ENCODE measurements at places on chromosomes 11 and 22.

DNA sequence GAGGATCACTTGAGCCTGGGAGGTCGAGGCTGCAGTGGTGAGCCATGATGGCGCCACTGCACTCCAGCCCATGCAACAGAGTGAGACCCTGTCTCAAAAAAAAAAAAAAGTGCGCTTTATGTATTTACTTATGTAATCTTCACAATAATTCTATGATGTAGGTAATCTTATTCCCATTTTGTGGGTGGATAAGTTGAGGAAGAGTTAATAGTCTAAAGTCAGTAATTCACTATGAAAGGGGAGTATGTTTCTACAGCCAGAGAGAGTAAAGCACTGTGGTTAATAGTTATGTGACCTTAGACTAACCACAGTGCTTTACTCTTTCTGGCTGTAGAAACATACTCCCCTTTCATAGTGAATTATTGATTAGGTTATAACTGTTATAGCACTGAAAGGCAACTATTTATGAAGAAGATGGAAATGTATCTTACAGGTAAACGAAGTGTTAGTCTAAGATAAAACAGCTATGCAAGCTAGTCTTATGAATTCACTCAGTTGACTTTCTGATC, 11.9 kb downstream of the CTR9 start:
- DNase-seq, result no peak

GRCh38 chr11:13462311-13462900, 616 bp downstream of the BTBD10 start:
- no peak for DNase-seq

DNA sequence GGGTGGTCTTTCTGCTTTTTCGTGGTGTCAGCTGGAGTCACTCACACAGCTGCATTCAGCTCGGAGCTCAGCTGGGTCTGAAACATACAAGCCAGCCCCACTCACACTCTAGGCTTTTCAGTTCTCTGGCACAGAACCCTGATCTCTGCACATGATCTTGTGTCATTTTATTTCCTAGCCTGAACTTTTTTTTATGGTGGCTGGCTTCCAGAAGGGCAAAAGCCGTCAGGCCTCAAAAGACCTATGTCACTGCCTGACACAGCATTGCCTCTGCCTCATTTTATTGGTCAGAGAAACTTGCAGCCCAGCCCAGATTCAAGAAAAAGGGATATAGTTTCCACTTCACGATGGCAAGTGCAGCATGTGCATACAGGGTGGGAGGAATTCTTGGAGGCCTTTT, 117.8 kb downstream of the NTM start:
- DNase-seq, result no peak

- DNase-seq, result no peak
Observed at GRCh38 chr11:83002053-83002452, 69.6 kb downstream of the RAB30 start.

- DNase-seq, result no peak
Observed at GRCh38 chr11:69040581-69041260, 8.0 kb upstream of the TPCN2 start.

DNA sequence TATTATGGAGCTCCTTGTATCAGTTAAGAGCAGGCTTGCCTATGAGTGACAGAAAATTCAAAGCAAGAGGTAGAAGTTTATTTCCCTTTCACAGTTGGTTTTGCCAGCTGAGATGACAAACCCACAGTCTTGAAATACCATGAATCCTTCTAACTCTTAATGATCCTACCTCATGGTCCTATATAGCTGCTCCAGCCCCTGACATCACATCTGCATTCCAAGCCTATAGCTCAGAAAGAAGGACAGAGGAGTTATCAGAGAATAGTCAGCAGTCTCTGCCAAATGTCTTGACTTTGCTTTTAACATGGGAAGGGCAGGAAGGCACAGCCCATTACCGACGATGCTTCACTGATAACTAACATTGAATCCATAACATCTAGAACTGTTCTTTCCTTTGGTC, 76.2 kb downstream of the APIP start:
- no peak for DNase-seq

GRCh38 chr11:104091281-104092096, 55.0 kb downstream of the DDI1 start:
- DNase-seq, result no peak

DNA sequence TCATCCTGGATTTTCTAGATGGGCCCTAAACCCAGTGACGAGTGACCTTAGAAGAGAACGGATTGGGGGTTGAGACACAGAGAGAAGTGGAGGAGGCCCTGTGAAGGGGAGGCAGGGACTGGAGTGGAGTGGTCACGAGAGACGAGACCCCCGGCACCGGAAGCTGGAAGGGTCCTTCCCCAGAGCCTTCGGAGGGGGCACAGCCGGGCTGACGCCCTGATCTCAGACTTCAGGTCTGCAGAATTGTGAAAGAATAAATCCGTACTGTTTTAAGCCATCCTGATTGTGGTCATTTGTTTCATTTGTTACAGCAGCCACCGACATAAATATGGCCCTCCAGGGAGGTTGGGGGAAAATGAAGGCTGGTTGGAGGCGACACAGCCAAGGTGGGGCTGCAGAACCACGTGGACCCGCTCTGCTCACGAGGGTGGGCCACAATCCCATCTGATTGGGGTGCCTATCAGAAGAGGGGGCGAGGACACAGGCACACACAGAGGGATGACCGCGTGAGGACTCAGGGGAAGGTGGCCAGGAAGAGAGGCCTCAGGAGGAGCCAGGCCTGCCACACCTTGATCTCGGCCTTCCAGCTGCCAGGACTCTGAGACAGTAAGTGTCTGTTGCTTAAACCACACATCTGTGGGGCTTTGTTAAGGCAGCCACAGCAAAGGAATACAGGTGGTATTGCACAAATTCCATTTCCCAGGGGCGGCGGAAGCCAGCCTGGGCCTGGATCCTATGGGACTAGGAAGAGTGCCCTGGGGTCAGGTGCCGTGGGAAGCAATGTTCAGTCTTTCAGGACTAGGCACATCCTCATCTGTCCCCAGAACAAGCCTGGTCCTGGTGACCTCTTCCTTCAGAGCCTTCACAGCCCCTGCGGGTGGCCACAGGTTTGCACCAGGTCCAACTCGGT, 73.3 kb upstream of the SHANK2 start:
- DNase-seq, result no peak

DNA sequence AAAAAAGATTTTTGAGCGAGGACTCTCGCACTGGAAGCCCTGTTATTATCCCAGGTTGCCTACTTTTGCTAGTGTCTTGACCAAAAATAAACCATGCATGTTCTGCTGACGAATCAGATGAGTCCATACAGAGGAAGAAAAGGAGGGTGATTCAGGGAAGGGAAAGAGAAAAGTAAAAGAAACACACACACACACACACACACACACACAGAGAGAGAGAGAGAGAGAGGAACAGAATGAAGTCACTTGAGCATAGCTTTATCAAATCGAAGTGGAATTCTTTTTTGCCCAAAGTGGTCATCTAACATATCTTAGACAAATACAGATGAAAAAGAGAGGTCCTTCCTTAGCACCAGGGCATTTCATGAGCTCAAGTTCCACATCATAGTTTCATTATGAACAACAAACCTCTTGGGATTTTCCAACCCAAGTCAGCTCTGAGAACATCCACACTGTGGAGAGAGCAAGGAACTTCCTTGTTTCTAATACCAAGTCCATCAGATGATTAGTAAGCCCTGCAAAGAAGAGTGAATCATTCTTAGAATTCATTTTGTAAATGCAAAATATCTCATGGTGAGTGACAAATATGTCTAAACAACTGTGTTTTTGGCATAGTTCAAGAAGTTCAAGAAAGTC, 7.7 kb upstream of the MMP12 start:
- no peak for DNase-seq

GRCh38 chr11:115872416-115872815, 368.2 kb upstream of the CADM1 start:
- no peak for DNase-seq

DNA sequence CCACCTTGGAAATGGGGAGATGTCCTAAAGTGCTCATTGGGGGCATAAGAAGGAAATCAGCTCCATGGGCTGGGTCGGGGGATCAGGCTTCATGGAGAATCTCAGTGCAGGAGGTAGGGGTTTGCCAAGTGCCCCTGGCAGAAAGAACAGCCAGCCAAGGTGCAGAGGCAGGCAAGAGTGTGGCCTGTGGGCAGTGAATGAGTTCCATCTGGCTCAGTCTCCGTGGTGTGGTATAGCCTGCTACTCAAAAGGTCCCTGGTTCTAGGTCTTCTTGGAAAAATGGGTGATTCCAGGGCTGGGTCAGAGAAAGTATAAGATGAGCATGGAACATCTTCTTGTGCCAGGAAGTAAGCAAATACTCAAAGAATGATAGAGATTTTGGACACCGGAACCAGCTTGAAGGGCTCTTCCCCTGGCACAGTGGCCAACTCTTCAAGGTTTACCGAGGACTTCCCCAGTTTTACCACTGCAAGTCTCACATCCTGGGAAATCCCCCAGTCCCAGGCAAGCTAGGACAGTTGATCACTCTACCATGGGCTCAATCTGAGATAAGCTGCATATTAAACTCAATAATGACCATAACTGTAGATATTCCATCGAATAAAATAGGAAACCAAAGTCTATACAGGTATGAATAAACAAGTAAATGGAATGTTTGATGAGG, 10.6 kb upstream of the ARAP1 start:
- no peak for DNase-seq
